Stimulated activated CD4-positive, alpha-beta T cell treated with anti-CD3 and anti-CD28 coated beads, Interleukin-1b, Interleukin-23, amount 100 ng/mL, for 24 hours (primary cell): ENCODE measurements at places on chromosomes 3 and 15.

DNA sequence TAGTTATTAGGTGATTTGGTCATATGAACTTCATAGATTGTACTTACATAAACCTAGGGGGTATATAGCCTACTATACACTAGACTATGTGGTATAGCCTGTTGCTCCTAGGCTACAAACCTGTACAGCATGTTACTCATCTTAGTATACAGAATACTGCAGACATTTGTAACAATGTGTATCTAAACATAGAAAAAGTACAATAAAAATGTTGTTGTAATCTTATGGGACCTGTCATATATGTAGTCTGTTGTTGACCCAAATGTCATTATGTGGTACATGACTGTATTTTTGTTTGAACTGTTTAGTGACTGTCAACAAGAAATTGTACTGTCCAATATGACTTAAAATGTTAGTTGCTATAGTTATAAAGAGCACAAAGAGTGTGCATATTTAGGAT, 69.8 kb downstream of the TCF12 start:
- no peak for DNase-seq

- DNase-seq = no peak
Observed at GRCh38 chr3:150544041-150544440, 2.3 kb downstream of the SERP1 start.

- no peak for DNase-seq
Observed at GRCh38 chr3:78937475-78937874, 830.3 kb downstream of the ROBO1 start.

DNA sequence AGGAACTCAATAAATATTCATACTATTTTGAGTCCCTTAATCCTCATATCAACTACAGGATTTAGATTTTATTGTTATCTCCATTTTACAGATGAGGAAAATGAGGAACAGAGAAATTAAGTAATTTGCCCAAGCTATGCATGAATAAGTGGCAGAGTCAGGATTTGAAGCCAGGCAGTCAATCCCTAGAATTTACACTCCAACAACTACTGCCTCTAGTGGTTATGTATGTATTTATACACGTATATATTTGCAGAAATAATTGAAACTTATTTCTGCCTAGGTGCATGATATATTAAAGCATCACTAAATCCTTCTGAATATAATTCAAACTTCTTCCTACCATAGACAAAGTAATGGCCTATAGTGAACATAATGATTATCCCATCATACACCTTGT, 137.4 kb downstream of the SERPINI1 start:
- no peak for DNase-seq

DNA sequence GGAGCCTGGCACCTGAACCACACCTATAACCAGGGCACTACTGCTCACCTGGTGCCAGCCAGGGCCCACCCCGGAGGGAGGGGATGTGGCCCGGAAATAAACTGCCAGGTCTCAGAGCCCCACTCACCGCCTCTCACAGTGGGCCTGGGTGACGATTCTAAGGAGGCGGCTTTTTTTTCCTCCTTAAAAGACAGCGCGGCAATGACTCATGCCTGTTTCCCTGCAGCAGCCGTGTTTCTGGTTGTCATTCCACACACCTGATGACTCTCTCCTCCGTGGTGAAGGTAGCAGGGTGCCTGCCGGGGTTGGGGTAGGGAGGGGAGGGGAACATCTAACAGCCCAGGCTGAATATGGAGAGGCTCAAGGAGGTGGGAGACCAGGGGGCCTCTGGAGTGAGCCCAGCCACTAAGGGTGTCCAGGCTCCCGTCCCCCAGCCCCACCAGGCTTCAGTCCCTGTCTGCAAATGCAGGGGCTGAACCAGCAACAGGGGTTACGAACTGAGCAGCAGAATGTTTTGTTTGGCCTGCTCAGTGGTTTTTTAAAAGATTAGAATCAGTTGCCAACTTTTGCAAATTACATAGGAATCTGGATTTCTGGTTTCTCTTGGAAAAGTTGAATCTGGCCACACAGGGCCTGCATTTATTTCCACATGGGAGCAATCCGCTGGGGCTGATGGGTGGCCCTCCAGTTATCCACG, 127.3 kb upstream of the LINGO1 start:
- DNase-seq = no peak
